Naive thymus-derived CD8-positive, alpha-beta T cell (primary cell): ENCODE measurements at places on chromosomes 6 and 20.

DNA sequence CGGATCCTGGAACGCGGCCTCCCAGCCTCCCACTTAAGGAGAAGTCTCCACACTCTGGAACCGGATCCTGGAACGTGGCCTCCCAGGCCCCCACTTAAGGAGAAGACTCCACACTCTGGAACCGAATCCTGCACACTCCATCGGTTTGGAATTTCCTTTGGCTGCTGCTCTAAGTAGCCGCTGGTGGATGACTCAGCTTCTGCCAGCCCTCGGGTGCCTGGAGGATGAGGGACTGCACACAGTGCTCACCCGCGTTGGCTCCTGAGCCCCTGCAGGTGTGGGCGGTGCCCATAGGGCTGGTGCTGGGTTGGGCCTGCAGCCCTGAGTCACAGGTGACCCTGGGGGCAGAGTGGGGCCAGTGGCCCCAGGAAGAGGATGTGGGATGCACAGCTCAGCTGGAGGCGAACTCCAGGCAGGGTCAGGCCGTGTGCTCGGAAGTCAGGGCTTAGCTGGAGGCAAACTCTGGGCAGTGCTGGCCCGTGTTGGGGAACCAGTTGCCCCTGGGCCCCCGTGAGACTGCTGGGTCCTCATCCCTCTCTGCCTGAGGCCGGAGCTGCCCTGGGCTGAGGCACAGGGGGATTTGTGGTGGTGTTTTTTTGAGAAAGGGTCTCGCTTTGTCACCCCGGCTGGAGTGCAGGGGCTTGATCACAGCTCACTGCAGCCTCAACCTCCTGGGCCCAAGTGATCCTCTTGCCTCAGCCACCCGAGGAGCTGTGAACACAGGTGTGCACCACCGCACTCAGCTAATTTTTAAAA lies 13.9 kb upstream of the TNFRSF6B start:
- H3K36me3 ChIP-seq, result no peaks in the 10 kb centered on the region
- DNase-seq, result no peak
- no peak overlapping the region for H3K27ac ChIP-seq
- no peak overlapping the region for H3K4me3 ChIP-seq

- no peak overlapping the region for H3K27ac ChIP-seq
- H3K4me3 ChIP-seq, result no peak overlapping the region
- DNase-seq, result no peak
- H3K36me3 ChIP-seq, result peaks cover 36% of the 10 kb centered on the region
Observed at GRCh38 chr6:44423306-44423705, 35.8 kb downstream of the CDC5L start.

GRCh38 chr20:19348582-19348981 lies 136.1 kb downstream of the SLC24A3 start:
- H3K36me3 ChIP-seq, result no peaks in the 10 kb centered on the region
- H3K27ac ChIP-seq, result no peak overlapping the region
- no peaks in the 10 kb centered on the region for H3K4me1 ChIP-seq
- no peaks in the 10 kb centered on the region for H3K27me3 ChIP-seq
- H3K4me3 ChIP-seq, result no peak overlapping the region

DNA sequence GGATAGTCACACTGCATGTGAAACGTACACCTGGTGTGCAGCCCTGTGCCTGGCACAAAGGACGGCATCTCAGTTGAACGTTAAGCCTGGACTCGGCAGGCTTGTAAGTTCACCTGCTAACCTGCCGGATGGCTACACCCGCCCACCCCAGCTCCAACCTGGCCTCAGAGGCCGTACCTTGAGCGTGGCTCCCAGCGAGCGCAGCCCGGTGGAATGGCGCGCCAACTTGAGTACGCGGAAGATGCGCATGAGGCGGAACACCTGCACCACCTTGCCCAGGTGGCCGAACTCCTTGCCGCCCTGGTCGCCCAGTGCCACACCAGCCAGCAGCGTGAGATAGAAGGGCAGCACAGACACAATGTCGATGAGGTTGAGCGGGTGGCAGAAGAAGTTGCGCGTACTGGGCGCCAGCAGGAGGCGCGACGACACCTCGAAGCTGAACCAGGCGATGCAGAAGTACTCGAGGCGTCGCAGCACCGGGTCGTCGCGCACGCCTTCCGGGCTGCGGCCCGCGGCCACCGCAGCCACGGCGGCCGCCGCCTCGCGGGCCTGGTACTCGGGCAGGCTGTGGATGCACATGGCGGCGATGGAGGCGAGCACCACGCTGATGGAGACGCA lies 3.3 kb downstream of the KCNS1 start:
- peaks cover 43% of the 10 kb centered on the region for H3K27me3 ChIP-seq
- peaks cover 26% of the 10 kb centered on the region for H3K4me1 ChIP-seq
- no peaks in the 10 kb centered on the region for H3K36me3 ChIP-seq
- H3K4me3 ChIP-seq, result peak overlapping the region; percentile 62

- H3K27ac ChIP-seq, result no peak overlapping the region
- H3K27me3 ChIP-seq, result peaks cover 10% of the 10 kb centered on the region
- no peaks in the 10 kb centered on the region for H3K36me3 ChIP-seq
Observed at GRCh38 chr20:41717483-41717882, 99.3 kb upstream of the CHD6 start.

DNA sequence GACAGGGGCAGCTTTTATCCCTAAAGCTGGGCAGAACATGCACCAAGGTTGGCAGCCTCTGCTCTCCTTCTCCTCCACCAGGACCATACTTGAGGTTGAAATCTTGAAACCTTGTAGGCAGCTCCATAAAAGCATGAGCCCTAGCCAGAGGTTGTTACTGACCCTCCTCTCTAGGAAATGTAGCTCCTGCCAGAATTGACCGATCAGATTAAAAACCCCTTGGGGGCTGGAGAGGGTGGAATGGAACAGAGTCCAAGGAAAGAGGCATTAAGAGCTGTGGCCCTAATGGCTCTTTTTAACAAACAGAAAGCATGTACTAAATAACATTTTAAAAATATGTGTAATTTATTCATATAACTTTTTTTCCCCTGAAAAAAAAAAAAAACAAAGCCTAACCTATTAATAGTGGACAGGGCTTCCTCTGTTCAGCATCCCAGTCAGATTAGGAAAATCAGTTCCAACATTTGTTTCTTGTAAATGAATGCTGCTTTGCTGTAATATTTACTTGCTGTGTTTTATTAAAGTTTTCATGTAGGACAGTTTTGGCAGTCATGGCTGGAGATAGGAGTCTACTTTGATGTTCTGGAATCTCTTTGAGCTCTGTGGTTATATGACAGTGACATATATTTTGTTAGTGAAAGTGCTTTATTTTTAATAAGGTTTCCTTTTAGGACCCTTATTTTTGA lies 41.3 kb downstream of the MTHFD1L start:
- H3K36me3 ChIP-seq, result peaks cover 9% of the 10 kb centered on the region
- no peaks in the 10 kb centered on the region for H3K4me1 ChIP-seq
- H3K27ac ChIP-seq, result no peak overlapping the region
- no peaks in the 10 kb centered on the region for H3K27me3 ChIP-seq
- no peak for DNase-seq

- peaks cover 5% of the 10 kb centered on the region for H3K4me1 ChIP-seq
- H3K27me3 ChIP-seq, result peaks cover 30% of the 10 kb centered on the region
- no peak overlapping the region for H3K4me3 ChIP-seq
- H3K36me3 ChIP-seq, result no peaks in the 10 kb centered on the region
Observed at GRCh38 chr6:32085759-32086459, 23.2 kb downstream of the TNXB start.

GRCh38 chr6:66051812-66052211 lies 344.8 kb upstream of the EYS start:
- H3K4me3 ChIP-seq, result no peak overlapping the region
- H3K36me3 ChIP-seq, result no peaks in the 10 kb centered on the region
- no peaks in the 10 kb centered on the region for H3K27me3 ChIP-seq
- H3K27ac ChIP-seq, result no peak overlapping the region
- no peak for DNase-seq
- no peaks in the 10 kb centered on the region for H3K4me1 ChIP-seq

- no peak for DNase-seq
- no peak overlapping the region for H3K27ac ChIP-seq
- no peak overlapping the region for H3K4me3 ChIP-seq
Observed at GRCh38 chr20:54665812-54666211, 190.4 kb downstream of the DOK5 start.

DNA sequence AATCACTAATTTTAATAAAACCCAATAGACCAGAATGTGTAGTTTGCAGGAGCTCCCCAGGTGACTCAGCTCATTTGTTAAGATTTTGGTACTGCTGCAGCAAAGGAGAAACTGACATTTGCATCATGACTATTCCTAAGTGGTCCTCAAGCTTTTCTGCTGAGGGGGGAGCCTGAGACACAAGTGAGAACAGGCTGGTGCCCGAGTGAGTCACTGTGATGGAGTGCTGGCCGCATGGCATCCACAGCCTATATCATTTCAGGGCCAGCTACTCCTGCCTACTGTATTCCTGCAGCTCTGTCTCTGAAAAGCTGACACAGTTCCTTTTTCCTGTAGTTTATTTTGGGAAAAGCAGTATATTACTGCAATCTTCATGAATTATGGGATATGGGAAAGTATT lies 113.7 kb upstream of the ENPP5 start:
- DNase-seq, result no peak
- peaks cover 14% of the 10 kb centered on the region for H3K27me3 ChIP-seq
- H3K36me3 ChIP-seq, result no peaks in the 10 kb centered on the region
- H3K27ac ChIP-seq, result no peak overlapping the region
- H3K4me1 ChIP-seq, result no peaks in the 10 kb centered on the region
- no peak overlapping the region for H3K4me3 ChIP-seq

DNA sequence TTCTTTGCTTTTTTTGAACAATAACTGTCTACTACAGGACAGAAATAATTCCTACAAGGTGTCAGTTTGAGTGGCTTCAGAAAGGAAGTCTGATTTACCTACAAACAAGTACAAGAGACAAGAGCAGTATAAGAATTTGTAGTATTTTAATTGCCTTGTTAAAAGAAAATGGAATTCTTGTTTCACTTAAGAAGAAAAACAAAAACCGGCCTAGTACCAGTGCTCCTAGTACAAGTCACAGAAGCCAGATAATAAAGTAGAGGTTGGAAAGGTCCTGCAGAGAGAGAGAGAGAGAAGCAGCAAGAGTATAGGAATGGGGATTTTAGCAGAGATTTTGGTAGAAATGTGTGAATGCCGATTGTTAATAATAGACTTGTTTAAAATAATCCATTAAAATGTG lies 6.4 kb downstream of the TAB2 start:
- peak overlapping the region; percentile 95 for H3K27ac ChIP-seq
- no peak for DNase-seq
- H3K27me3 ChIP-seq, result no peaks in the 10 kb centered on the region

GRCh38 chr6:52566853-52567279 lies 10.0 kb downstream of the TRAM2 start:
- DNase-seq, result no peak
- H3K4me3 ChIP-seq, result no peak overlapping the region
- peaks cover 69% of the 10 kb centered on the region for H3K4me1 ChIP-seq
- no peaks in the 10 kb centered on the region for H3K27me3 ChIP-seq

- H3K4me1 ChIP-seq, result peaks cover 54% of the 10 kb centered on the region
- H3K36me3 ChIP-seq, result peaks cover 5% of the 10 kb centered on the region
- no peak for DNase-seq
- peak overlapping the region; percentile 90 for H3K27ac ChIP-seq
- H3K27me3 ChIP-seq, result no peaks in the 10 kb centered on the region
Observed at GRCh38 chr6:157758516-157759023, 64.5 kb upstream of the SNX9 start.

GRCh38 chr6:17032590-17032987 lies 69.3 kb upstream of the STMND1 start:
- H3K27me3 ChIP-seq, result peaks cover 7% of the 10 kb centered on the region
- H3K27ac ChIP-seq, result no peak overlapping the region
- DNase-seq, result no peak
- no peak overlapping the region for H3K4me3 ChIP-seq
- H3K36me3 ChIP-seq, result no peaks in the 10 kb centered on the region

- no peak overlapping the region for H3K4me3 ChIP-seq
- H3K27me3 ChIP-seq, result no peaks in the 10 kb centered on the region
- peak overlapping the region; percentile 57 for H3K27ac ChIP-seq
- DNase-seq, result no peak
- H3K4me1 ChIP-seq, result peaks cover 71% of the 10 kb centered on the region
- H3K36me3 ChIP-seq, result peaks cover 79% of the 10 kb centered on the region
Observed at GRCh38 chr6:41984623-41985022, 43.0 kb upstream of the CCND3 start.

DNA sequence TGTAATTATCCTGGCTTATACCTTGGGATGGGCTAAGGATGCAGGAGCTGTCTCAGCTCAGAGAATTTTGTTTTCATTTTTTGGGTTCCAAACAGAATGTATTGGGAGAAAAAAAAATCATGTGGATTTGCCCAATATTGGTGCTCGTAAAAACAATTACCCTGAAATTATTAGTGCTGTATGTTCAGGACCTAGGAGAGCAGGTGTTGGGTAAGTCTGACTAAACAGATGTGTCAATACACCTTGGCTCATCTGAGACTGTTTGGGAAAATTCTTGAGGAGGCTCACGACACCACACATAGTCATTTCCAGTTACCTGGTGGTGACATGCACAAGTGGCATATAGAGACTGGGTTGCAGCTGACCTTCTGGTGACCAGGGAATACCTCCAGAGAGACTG lies 802.1 kb upstream of the FLRT3 start:
- H3K4me3 ChIP-seq, result no peak overlapping the region
- DNase-seq, result no peak
- H3K27me3 ChIP-seq, result no peaks in the 10 kb centered on the region
- H3K4me1 ChIP-seq, result no peaks in the 10 kb centered on the region
- H3K27ac ChIP-seq, result no peak overlapping the region
- no peaks in the 10 kb centered on the region for H3K36me3 ChIP-seq

DNA sequence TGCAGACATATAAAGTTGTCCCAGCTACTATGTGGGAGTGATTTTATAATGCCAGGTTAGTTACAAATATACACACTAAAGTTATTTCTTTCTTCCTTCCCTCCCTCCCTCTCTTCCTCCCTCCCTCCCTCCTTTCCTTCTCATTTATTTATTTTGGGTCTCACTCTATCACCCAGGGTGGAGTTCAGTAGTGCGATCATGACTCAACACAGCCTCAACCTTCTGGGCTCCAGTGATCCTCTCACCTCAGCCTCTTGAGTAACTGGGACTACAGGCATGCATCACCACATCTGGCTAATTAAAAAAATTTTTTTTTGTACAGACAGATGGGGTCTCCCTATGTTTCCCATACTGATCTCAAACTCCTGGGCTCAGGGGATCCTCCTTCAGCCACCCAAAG lies 59.2 kb downstream of the PHF20 start:
- H3K36me3 ChIP-seq, result peaks cover 4% of the 10 kb centered on the region

- no peak for DNase-seq
- H3K4me1 ChIP-seq, result peaks cover 32% of the 10 kb centered on the region
- H3K4me3 ChIP-seq, result no peak overlapping the region
- H3K36me3 ChIP-seq, result peaks cover 5% of the 10 kb centered on the region
Observed at GRCh38 chr6:137769797-137770362, 97.2 kb upstream of the TNFAIP3 start.

- no peaks in the 10 kb centered on the region for H3K36me3 ChIP-seq
- no peak for DNase-seq
- no peak overlapping the region for H3K4me3 ChIP-seq
- no peaks in the 10 kb centered on the region for H3K27me3 ChIP-seq
- no peaks in the 10 kb centered on the region for H3K4me1 ChIP-seq
- no peak overlapping the region for H3K27ac ChIP-seq
Observed at GRCh38 chr6:169854083-169854725, 102.8 kb downstream of the ERMARD start.

GRCh38 chr6:36539814-36540568 lies 7.3 kb downstream of the STK38 start:
- H3K27me3 ChIP-seq, result no peaks in the 10 kb centered on the region
- peaks cover 11% of the 10 kb centered on the region for H3K36me3 ChIP-seq
- no peak for DNase-seq
- peak overlapping the region; percentile 99 for H3K4me3 ChIP-seq
- peaks cover 15% of the 10 kb centered on the region for H3K4me1 ChIP-seq

GRCh38 chr6:2285510-2285909 lies 40.1 kb upstream of the GMDS start:
- H3K36me3 ChIP-seq, result peaks cover 53% of the 10 kb centered on the region
- H3K4me3 ChIP-seq, result no peak overlapping the region
- no peaks in the 10 kb centered on the region for H3K4me1 ChIP-seq
- no peak overlapping the region for H3K27ac ChIP-seq
- no peak for DNase-seq
- no peaks in the 10 kb centered on the region for H3K27me3 ChIP-seq
